ENCODE measurements at places on chromosomes 4 and X.

DNA sequence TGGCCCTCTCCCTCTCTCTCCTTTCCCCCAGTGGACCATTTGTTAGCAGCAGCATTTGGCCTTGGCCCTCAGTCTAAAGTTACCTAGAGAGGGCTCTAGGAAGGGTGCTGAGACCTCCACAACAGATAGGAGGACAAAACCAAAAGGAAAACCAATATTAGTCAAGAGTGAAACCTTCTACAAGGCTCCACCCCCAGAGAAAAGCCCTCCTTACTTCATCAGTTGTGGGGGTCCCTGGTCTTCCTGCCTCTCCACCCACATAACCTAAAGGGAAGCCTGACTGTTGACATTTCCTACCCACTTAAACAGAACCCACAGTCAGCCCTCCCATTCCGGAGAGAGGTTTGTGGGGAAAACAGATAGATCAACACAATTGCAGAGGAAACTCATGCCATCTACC, 4.7 kb upstream of the CD40LG start:
- no peak for DNase-seq

GRCh38 chr4:69617083-69617694, 22.3 kb downstream of the UGT2A2 start:
- DNase-seq = no peak

DNA sequence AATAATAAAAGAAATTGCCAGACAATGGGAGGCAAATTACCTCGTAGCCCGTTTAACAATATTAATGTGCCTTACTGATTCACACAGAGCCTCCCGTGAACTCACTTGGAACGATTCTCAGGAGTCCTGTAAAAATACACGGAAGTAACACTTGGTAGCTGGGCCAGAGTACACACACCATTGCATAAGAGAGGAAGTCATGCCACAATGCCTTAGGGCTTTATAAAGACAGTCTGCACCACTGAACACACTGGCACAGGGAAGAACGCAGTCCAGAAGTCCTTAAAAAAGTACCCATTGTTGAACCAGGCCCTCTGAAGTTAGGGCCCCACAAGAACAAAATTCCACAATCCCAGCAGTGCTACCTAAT, 15.1 kb downstream of the SLC2A9 start:
- DNase-seq = no peak

- no peak for DNase-seq
These were observed 9.3 kb upstream of the GPRIN3 start for GRCh38 chr4:89316931-89317366.

GRCh38 chr4:2733001-2733843, 22.9 kb downstream of the TNIP2 start:
- no peak for DNase-seq

- DNase-seq = no peak
These were observed 238.8 kb downstream of the GRIA3 start for GRCh38 chrX:123422875-123423274.

GRCh38 chr4:110229266-110229665, 30.9 kb upstream of the ELOVL6 start:
- no peak for DNase-seq

DNA sequence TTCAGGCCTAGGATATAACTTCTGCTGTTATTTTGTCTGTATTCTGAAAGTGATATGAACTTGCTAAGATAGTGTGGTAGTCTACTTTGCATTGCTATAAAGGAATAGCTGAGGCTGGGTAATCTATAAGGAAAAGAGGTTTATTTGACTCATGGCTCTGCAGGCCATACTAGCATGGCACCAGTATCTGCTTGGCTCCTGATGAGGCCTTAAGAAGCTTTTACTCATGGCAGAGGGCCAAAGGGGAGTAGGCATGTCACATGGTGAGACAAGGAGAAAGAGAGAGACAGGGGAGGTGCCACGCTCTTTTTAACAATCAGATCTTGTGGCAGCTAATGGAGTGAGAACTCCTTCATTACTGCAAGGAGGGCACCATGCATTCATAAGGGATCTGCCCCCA, 247.3 kb downstream of the GPAT3 start:
- DNase-seq = no peak

DNA sequence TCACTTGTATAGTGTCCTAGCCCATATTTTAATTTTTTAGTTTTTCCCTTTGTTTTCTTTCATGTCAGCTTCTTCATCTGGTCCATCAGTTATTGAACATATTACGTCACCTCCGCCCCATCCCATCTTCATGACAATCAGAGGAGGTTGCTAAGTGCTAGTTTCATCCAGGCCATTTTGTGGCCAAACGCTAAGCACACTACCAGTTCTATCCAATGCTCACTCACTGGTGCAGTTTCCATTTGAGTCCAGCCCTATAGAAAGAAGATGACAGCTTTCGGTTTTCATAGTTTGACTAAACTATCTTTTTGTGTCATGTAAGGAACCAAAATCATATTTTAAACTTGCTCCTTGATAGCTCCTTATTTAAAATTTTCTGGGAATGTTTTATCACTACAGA, 304.2 kb downstream of the TENM3 start:
- no peak for DNase-seq

GRCh38 chr4:36917413-36917812, 327.1 kb upstream of the NWD2 start:
- DNase-seq = no peak

- no peak for DNase-seq
These were observed 156.9 kb downstream of the SOWAHB start for GRCh38 chr4:76740866-76741662.

DNA sequence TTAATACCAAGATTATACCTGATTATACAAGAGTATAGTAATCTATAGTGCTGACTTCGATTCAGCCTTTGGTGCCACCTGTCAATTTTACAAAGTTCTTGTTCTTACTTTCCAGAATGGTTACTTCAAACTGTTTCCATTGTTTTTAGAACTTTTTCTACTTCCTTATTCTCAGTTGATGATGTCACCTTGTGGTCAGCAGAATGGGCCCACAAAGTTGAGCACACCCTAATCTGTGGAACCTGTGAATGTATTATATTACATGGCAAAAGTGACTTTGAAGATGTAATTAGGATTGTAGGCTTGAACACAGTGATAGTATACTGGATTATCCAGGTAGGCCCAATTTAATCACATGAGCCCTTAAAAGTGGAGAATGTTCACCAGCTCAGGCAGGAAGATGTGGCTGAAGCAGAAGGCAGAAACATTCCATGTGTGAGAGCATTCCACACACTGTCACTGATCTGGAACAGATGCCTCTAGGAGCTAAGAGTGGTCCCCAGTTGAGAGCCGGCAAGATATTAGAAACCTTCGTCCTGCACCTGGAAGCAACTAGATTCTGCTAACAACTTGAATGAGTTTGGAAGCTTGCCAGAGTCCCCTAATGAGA, 6.3 kb upstream of the SGMS2 start:
- no peak for DNase-seq

- no peak for DNase-seq
These were observed 252.8 kb upstream of the SLC7A11 start for GRCh38 chr4:138494931-138495330.

GRCh38 chr4:30912098-30912714, 192.0 kb downstream of the PCDH7 start:
- DNase-seq = no peak

- DNase-seq = no peak
These were observed 38.9 kb downstream of the GPRIN3 start for GRCh38 chr4:89268679-89269078.

DNA sequence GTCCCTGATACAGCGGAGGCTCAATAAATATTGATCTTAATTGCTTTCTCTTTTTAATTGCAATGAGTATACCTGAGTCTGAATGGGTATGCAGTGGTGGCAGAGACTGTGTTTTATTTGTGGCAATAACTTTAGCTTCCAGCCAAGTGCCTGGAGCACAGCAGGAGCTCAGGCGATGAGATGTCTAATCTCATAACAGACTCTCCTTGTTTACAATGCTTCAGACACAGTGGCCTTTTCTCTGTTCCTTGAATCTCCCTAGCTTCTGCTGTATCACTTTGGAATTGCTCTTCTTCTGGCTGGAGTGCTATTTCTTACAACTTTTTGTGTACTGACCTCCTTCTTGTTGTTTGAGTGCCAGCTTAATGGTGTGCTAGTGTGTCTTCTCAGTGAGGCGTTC, 91.5 kb upstream of the UNC5C start:
- no peak for DNase-seq

- DNase-seq = no peak
These were observed 622.9 kb downstream of the PCDH7 start for GRCh38 chr4:31343061-31343460.

GRCh38 chrX:3320471-3321046, 25.9 kb downstream of the MXRA5 start:
- no peak for DNase-seq

DNA sequence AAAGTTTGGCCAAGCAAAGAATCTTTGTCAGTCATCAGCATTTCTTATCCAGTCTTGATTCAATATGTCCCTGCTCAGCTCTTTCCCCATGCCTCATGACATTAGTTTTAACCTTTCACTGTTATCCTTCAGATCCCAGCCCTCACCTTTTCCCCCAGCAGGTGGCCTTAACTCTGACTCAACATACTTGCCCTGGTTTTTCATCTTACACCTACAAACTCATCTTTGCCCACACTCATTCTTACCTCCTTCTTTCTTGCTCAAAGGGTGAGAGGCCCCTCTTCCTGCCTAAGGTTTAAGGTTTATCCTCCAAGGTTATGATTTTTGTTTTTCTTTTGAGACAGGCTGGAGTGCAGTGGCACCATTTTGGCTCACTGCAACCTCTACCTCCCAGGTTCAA, 10.6 kb upstream of the ANXA5 start:
- no peak for DNase-seq

DNA sequence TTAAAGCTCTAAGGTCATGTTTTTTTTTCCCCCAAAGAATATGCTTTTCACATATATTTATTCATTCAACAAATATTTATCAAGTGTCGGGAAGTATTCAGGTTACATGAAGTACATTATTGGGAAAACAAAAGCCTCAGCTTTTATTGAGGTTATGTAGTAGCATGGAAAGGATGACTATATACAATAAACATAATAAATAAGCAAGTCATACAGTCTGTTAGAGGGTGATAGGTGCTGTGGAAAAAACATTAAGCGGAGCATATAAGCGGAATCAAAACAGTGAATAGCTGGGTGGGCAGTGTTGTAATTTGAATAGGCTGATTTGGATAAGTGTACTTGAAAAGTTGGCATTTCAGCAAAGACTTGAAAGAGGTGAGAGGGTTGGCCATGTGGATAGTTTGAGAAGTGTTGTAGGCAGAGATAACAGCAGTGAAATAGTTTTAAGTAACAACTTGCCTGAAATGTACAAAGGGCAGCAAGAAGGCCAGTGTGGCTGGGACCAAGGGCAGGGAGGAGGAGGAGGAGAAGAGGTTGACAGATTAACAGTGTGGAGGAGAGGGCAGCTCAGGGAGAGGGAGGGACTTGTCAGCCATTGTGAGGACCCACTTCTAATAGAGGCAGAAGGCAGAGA, 558.7 kb downstream of the SPRY1 start:
- no peak for DNase-seq

DNA sequence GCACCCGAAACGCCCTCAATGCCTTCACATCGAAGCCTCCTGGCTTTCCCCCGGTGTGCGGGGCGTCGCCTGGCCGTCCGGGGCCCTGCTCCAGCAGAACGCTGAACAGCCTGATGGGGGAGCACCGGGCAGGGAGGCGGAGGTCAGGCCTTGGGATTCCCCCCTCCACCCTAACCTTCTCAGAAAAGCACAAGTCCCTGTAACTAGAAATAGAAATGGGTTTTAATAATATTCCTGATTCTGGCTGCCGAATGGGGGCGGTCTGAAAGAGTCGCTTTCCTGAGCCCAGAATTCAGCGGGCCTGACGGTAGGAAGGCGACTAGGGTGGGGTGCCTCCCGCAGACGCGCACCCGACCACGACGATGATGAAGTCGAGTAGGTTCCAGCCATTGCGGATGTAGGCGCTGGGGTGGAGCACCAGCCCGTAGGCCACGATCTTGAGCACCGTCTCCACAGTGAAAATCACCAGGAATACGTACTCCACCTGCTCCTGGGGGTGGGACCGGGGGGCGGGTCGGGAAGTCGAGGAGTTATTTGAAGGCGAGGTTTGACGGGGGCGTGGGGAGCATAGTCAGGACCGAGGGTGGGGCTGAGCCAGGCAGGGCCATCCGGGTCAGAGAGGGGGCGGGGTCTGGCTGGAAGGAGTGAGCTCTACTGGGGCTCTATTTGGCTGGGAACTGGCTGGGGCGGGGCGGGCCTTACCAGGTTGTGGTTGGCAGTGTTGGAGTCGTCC, 2.5 kb downstream of the CACNA1F start:
- DNase-seq = peak; percentile 11

GRCh38 chr4:177283167-177283566, 26.5 kb upstream of the NEIL3 start:
- DNase-seq = no peak

- no peak for DNase-seq
These were observed 382.4 kb downstream of the TRAM1L1 start for GRCh38 chr4:116702949-116703348.

- DNase-seq = no peak
These were observed 164.4 kb downstream of the FBXO8 start for GRCh38 chr4:174119051-174119450.

DNA sequence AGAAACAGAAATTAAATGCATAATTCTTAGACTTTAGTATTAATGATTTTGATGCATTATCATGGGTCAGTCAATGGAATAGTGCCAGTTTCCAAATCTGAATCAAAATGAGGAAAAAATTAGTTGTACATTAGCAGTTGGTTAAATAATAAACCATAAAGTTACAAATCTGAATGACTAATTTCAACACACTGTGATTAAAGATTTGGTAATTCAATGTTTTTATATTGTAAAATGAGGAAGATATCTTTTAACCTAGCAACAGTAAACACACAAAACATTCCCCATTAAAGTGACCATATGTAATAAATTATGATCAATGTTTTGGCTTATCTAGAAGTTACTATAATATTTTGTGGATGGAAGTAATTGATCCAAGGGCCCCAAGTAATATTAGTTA, 1.6 kb downstream of the FBXO8 start:
- no peak for DNase-seq

- DNase-seq = no peak
These were observed 22.2 kb downstream of the HMX1 start for GRCh38 chr4:8849266-8850073.

- no peak for DNase-seq
These were observed 32.2 kb downstream of the SMS start for GRCh38 chrX:21972721-21973120.

DNA sequence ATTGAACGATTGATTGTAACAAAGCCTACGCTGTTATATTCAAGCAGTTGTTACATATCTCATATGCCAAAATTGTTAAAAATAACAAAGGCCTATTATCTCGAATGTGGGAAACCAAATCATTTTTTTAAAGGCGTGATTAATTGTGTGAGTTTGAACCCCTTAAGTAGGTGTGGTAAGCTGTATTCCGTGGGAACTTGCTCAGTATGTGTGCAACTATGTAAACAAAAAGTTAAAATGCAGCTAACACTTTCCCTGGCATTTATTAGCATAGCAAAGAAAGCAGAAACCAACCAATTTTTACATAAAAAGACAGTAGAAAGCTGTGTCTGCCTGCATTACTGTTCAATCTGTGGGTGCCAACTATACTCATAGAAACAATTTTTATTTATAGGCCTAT, 166.0 kb upstream of the HAND2 start:
- no peak for DNase-seq

Measured in activated naive CD8-positive, alpha-beta T cell treated with anti-CD3 and anti-CD28 coated beads, Interleukin-2, amount 50 U/mL, for 16 hours (primary cell).